NCI-H748 treated with DMSO at 0.1 percent for 48 hours (cell line): ENCODE measurements at places on chromosomes 7 and 10.

DNA sequence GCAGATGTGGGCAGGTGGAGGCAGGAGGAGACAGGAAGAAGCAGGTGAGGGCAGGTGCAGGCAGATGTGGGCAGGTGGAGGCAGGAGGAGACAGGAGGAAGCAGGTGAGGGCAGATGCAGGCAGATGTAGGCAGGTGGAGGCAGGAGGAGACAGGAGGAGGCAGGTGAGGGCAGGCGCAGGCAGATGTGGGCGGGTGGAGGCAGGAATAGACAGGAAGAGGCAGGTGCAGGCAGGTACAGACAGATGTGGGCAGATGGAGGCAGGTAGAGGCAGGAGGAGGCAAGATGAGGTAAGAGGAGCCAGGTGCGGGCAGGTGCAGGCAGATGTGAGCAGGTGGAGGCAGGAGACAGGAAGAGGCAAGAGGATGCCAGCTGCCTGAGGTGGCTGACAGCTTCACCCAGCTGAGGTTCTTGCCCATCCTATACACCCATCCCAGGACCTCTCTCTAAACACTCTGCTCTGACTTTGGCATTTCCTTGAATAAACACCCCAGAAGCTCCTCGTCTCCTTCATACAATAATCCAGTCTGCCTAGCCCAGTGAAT lies 33.0 kb downstream of the PTPRE start:
- no peak for DNase-seq

- no peak for DNase-seq
These were observed 48.6 kb upstream of the KIF5B start for GRCh38 chr10:32104622-32105509.

- no peak for DNase-seq
These were observed 67.2 kb upstream of the POT1 start for GRCh38 chr7:124996778-124997177.

DNA sequence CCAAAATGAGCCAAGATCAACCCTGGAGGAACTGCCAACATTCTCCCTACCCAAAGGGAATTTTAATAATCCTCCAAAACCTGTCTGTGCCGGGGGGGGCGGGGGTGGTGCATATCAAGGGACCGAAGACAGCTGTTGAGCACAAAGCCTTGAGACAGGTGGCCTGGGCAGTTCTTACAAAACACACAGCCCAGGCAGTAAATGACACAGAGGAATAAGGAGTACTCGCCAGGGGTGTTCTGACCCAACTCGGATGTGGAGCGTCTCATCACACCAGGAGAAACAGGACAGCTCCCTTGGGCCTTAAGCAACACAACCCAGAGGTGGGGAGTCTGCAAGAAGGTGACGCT lies 35.6 kb downstream of the PLAC9 start:
- no peak for DNase-seq

DNA sequence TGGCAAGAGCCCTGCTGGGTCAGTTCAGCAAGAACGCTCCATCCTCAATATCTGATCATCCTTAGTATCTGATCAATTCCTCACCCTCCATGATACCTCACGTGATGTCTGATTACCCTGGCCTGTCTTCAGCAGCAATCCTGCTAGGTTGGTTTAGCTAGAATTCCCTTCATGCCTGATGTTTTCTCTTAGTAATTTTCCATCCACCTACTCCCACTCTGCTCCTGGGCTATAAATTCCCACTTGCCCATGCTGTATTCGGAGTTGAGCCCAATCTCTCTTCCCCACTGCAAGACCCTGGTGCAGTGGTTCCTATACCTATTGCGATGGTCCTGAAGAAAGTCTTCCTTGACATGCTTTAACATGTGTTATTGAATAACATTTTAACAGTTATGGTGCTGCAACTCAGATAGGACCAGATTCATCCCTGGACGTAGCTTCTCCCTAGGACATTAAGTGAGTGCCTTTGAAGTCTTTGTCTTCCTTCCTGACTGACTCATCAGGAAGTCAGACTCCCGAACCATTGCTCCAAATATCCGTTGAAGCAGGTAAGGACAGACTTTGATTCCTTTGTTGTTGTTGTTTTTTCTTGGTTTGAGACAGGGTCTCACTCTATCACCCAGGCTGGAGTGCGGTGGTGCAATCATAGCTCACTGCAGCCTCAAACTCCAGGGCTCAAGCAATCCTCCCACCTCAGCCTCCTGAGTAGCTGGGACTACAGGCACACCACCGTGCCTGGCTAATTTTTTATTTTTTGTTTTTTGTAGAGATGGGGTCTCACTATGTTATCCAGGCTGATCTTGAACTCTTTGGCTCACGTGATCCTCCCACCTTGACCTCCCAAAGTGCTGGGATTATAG lies 29.4 kb upstream of the CLDN3 start:
- DNase-seq, result no peak

GRCh38 chr7:144836545-144836842 lies 641 bp upstream of the TPK1 start:
- no peak for DNase-seq

DNA sequence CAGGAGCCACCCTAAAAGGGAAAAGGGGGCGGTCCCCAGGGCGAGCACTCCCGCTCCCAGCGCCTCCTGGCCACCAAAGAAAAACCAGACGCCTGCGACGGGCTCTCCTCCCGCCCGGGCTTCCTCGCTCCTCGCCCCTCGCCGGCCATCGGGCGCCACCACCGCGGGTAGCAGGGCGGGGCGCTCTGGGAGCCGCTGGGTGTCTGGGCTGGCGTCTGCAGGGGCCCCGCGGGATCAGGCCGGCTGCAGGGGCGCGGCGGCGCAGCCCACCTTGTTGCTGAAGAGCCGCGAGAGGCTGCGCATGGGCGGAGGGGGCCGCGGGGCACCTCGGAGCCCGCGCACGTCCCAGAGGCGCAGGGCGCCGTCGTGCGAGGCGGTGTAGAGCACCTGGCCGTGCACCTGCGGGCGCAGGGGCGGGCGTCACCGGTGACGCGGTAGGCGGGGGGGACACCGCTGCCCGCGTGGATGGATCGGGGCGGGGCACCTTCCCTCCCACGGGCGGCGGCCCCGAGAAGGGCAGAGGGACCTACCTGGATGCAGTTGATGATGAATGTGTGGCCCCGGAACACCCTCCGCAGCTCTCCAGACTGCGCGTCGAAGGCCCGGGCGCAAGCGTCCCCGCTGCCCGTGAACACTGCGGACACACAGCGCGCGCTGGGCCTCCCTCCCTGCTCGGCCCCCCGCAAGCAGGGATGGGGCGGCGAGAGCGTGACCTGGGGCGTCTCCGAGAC lies 28.3 kb downstream of the WDR86 start:
- DNase-seq, result no peak

DNA sequence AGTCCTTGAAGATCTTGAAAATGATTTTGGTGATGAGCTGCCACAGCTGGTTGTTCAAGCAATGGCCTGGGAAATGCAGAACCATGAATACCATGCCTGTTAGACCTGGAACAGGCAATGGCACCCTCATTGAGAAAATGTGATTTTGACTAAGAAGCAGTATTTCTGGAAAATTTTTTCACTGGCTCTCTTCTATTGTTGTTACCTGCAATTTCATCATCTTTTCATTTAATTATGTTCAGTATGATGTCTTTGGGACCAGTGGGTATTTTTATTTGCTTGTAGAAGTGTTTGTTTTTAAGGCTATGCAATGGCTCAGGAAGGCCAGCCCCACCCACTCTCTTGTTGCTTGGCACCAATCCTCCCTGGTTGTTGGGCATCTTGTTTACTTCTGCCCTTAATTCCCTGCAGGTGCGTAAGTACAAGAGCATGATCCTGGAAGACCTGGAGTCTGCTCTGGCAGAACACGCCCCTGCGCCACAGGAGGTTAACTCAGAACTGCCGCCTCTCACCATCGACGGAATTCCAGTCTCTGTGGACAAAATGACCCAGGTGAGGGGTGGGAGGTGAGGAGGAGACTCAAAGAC lies 78.6 kb downstream of the NRF1 start:
- DNase-seq, result peak; percentile 70

DNA sequence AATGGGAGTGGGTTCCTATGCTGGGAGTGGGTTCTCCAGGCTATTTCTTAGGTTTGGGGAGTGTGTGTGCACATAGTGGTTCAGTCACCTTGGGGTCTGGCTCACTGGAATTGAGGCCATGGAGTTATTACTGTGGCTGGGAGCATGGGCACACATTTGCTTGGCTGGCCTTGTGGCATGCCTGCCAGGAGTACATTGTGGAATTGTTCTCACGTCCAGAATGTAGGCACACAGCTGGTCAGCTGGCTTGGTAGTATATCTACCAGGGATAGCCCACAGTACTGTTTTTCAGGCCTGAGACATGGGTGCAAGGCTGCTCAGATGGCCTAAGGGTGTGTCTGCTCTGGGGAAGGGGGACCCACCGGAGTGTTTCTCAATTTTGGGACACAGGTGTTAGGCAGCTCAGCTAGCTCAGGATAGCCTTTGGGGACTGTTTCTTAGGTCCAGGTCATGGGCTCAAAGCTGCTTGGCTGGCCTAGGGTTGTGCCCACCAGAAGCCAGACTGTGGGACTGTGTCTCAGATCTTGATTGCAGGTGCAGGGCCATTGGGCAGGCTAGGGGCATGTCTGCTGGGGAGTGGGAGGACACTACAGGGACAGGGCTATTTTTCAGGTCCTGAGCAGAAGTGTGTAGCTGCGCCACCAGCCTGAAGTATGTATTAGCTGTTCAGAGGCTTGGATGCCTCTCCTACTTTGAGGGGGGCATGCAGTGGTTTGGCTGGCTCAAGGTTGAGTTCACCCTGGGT lies 50.6 kb downstream of the TMEM168 start:
- no peak for DNase-seq

DNA sequence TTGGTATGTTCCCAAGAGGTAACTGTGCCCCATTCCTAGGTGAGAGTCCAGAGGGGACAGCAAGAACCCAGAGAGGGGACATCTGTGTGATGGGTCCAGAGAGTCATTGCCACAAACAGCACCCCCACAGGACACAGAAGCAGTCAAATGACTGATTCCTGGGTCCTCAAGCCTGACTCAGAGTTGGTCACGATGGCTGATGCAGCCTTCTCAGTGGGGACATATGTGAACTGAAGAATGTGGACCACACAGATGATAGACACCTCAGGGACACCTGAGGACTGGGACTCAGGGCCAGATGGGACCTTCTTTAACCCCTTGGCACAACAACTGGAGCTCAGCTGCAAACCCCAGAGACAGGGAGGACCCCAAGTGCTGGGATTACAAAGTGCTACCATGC lies 96.5 kb downstream of the STRA8 start:
- DNase-seq, result no peak

DNA sequence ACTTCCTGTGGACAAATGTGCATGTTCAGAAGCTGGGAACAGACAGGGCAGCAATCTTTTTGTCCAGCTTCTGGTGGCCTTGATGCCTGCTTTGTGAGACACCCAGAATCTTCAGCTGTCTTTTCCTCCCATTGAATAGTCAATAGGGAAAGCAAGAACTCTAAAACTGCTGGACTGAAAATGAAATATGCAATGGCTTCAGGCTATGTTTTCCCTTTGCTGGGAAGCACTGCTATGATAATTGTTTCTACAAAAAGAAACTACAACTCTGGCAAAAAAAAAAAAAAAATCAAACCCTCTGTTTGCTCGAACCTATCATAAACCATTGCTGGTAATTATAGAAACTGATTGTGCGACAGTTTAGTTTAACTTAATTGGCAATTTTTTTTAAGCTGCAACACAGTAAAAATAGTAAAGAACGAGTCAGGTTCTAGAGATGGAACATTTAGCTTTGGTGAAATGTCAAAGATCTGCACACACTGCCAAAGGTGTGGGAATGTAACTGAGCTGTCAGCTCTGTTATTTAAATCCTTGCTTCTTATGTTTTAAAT lies 79.1 kb upstream of the NEUROD6 start:
- no peak for DNase-seq

- DNase-seq, result peak; percentile 80
These were observed 238.5 kb downstream of the PHF14 start for GRCh38 chr7:11212080-11212711.

GRCh38 chr7:159127691-159128642 lies 16.7 kb downstream of the VIPR2 start:
- DNase-seq, result no peak

DNA sequence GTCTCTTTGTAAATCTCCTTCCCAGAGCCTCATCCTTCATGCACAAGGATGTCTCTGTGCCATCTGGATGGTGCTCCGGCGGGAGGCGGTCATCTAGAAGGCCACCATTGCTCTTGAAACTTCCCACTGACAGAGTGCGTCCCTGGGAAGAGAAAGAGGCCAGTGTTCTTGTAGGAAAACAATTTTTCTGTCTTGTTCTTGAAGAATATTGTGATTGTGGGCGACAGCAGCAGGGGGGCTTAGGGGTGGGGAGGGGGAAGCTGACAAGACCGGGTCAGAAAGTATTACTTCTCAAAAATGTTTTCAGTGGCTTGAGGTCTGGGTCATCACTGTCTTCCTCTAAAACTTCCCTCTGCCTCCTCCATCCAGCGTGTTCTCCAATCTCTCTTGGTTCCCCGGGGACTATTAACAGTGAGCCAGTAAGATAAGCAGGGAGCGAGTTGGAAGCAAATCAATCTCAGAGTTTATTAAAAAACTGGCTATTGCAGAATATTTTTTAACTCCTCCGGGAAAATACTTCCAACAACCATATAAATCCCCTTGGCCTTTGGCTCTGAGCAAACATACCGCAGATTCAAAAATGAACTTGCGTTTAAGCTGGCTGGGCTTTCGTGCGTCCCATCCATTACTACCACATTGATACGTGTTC lies 597.8 kb upstream of the MGMT start:
- no peak for DNase-seq

GRCh38 chr7:106290319-106290718 lies 5.5 kb upstream of the NAMPT start:
- DNase-seq, result no peak

DNA sequence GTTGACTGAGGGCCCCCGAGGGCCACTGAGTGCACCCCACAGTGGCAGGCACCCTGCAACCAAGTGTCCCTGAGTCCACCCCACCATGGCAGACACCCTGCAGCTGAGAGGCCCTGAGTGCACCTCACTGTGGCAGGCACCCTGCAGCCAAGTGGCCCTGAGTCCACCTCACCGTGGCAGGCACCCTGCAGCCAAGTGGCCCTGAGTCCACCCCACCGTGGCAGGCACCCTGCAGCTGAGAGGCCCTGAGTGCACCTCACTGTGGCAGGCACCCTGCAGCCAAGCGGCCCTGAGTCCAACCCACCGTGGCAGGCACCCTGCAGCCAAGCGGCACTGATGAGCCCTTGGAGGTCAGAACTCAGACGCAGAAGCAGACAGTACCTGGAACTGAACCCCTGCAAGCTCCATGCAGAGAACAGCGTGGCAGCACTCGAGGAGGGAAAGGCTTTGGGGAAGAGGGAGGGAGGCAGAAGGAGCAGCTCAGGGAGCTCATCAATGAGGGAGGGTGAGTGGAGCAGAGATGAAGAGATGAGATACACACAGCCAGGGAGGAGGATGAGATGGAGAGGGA lies 156.5 kb downstream of the WDR37 start:
- no peak for DNase-seq

GRCh38 chr10:44323838-44324237 lies 61.1 kb downstream of the CXCL12 start:
- DNase-seq, result no peak

GRCh38 chr7:255721-256361 lies 34.1 kb upstream of the FOXL3 start:
- DNase-seq, result no peak

DNA sequence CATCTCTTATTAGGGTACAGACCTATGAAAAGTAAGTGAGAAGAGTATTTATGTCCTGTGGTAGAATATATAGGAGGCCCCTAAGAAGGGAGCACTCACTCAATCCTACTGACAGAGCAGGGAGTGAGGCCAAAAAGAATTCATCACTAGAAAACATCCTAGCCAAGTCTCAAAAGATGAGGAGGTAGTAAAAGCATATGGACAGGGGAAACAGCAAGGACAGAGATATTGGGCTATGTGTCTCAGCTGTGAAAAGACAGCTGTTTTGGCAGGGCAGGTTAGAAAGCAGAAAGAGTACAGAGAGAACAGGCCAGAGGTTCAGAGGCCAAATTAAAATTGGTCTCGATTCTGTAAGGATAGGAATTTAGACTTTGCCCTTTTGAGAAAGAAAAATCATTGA lies 548.3 kb upstream of the ANKRD30A start:
- no peak for DNase-seq
